CD4-positive, alpha-beta T cell treated with Interleukin-17A for 4 hours (primary cell): ENCODE measurements at places on chromosomes 13 and 19.

DNA sequence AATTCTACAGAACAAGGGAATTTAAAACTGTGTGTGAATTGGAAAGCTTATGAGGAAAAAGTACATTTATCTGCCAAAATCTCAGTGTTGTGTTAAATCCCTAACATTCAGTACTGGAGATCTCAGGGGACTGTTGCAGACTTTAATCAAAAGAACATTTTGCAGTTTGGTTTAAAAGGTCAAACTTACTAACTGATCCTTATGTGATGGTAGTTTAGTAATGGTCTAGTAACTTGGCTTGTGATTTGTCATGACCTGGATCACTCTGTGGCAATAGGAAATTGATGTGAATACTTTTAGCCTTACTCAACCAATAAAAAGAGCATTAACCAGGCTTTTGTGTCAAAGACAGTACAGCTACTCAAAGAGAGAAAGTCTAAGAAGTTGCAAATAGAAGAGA, 862.1 kb upstream of the MIR17HG start:
- no peak for DNase-seq

- no peak for DNase-seq
Measured at GRCh38 chr19:56138069-56138468, 3.0 kb upstream of the ZNF444 start.

- DNase-seq, result no peak
Measured at GRCh38 chr19:17942181-17942580, 9.4 kb downstream of the CCDC124 start.

DNA sequence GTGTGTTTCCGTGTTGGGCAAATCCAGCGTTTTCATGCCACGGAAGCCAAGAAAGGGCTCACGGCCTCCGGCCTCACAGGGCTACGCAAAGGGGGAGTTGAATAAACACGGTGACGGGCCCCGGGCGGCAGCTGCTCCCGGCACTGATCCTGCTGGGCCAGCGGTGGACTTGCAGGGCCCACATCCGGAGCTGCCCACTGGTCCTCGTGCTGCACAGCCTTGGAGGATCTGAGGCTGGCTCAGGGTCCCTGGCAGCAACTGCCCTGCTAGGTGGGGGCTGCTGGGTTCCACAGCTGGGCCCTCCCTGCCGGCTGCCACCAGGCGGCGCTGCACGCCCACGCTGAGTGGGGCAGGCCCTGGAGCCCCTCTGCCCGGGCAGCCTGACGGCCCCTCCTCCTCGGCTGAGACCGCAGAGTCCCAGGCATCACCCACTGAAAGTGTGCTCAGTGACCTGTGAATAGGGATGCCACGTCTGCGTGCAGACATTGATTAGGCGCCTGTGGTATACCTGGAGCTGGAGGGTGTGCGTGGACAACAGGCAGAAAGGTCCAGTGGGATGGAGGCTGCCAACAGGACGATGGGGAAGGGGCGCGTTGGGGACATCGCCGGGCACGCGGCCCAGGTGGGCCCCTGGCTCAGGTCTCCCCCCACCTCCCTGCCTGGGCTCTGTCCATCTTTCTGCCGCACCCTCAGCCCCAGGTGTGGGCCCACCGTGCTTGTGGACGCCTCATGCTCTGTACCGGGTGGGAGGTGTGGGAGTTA, 5.3 kb upstream of the HCN2 start:
- DNase-seq, result peak; percentile 75

GRCh38 chr13:113920606-113921286, 53.1 kb downstream of the C13orf46 start:
- DNase-seq, result no peak

- no peak for DNase-seq
Measured at GRCh38 chr13:61950828-61951227, 535.2 kb upstream of the PCDH20 start.

GRCh38 chr19:2421581-2422306, 5.6 kb downstream of the TIMM13 start:
- no peak for DNase-seq

DNA sequence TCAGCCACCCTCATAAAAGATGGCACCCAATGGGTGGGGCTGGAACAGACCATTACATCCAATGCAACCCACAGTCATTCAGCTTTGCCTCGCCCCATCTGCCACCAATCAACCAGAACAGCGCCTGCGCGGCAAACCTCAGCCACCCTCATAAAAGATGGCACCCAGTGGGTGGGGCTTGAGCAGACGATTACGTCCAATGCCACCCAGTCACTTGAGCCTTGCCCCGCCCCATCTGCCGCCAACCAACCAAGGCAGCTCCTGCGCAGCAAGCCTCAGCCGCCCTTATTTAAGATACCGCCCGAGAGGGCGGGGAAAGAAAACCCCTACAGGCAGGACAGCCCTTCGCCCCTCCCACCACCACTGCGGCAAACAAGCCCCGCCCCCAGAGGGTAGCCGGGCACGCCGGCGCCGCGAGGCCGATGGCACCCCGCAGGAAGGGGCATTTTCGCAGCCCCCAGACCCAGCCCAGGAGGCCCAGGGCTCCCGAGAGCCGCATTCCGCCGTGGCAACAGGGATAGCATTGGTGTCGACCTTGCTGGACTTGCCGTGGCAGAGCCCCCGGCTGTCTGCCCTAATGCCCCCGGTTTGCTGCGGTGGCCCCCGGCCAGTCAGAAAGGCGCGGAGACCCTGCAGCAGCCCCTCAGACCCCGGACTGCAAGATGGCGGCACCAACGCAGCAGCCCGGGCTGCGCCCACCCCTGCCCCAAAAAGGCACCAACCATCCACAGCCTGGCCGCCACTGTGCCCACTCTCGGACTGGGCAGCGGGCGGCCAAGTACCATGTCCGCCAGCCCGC, 675 bp downstream of the PEG3 start:
- DNase-seq, result no peak

DNA sequence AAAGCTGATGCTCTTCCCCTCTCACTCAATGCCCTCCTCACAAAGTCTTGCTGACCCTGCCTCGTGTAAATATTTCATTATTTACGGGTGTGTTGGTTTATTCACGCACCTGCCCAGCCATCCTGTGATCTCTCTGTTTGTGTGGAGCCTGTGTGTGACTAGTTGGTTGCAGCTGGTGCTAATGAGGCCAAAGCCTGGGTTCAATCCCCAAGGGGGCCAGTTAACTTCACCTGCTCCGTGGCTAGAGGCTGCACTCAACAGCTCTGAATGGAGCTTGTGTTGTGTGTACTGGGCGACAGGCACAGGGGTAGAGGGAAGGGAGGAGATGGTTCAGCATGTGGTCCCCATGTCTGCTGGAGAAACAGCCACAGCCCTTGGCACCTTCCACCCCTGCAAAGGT, 109.5 kb downstream of the DNAJC15 start:
- DNase-seq, result no peak

DNA sequence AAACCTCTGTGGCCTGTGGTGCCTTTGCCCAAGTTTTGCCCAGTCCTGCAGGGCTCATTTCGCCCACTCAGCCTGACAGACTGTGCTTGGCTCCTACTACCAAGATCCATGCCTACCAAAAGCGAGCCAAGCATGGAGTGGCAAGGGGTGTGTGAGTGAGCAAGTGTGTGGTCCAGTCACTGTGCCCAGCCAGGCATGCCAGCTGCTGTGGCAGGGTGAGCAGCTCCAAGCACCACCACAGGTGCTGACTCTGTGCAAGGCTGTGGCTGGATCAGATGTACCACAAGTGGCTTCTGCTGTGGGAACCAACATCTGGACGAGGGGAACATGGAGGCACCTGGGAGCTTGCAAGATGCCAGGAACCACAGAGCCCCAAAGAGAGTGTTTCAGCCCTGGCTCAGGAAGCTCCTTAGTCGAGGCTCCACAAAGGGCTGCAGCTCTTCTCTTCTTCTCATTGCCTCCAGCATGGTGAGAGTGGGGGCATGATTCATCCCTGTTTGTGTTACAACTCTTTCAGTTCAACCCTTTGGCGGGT, 1564.2 kb upstream of the MIR17HG start:
- no peak for DNase-seq

DNA sequence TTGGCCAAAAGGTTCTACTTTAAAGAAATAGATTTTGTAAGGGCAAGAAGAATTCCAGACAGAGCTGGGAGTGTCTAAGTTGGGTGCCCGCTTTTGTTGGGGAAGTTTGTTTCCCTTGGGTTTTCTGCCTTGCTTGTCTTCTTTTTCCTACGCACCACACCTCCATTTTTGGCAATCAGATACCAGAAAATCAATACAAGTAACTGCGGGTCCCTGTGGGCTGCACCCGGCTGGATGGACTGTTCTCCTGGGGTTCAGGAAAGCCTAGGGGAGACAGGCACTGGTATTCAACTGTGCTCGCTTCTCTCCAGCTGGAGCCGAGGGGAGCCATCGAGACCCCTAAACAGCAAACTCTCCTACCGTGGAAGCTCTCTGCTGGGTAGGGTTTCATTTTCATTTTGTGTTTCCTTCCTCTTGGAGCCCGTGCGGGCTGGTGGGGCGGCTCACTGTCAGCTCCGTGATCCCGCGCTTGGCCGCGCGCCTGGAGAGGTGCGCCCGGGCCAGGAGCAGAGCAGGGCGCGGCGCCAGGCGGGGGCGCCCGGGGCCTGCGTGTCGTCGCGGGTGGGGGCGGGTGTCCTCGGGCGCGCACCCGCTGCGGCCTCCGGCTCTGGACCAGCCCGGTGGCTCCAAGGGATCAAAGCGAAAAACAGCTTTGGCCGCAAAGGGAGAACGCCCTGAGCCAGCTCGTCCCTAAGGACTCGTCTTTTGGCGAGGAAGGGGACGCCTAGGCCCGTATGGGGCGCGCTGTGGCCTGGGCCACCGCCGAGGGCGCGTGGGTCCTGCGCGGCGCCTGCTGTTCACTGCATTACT, 347.2 kb downstream of the ZNF536 start:
- no peak for DNase-seq
